ENCODE measurements at places on chromosomes 12 and 14.

- no peak for DNase-seq
These were observed 269.8 kb downstream of the TMEM132C start for GRCh38 chr12:128536810-128537209.

GRCh38 chr12:127771546-127771945, 495.4 kb upstream of the TMEM132C start:
- no peak for DNase-seq

GRCh38 chr14:78358591-78358990, 188.4 kb downstream of the NRXN3 start:
- no peak for DNase-seq

DNA sequence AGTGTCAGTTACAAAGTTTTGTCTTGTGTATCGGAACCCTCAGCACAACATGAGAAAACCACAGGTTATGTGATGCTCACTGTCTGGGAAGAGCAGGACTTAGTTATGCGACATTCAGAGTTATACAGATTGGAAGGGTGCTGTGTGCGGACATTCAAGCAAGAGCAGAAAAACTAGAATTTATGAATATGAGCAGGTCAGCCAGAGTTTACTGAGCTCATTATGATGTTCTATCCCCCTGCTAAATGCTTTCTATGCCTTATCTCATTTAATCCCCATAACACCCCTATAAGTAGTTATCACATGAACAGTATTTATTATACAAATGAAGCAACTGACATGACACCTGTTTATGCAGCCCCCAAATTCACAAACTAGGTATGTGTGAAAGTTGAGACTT, 1083.2 kb downstream of the FLRT2 start:
- DNase-seq: no peak

- no peak for DNase-seq
These were observed 78.4 kb upstream of the RAP1B start for GRCh38 chr12:68532204-68532886.

DNA sequence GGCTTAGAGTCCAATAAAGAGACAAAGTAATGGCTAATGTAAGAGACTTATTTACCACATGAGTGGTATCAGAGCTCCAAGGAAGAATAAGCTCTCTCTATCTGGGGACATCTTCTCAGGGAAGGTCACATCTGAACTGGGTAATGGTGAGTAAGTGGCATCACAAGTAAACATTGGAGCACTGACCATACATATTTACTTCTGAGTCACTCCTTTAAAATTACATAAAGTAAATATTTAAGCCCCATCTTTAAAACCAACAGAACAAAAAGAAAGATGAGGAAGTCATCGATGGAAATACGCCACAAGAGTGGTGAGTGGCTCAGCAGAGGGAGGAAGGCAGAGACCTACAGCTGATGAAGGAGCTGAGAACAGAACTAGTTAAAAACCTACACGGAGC, 159.9 kb downstream of the DUSP6 start:
- no peak for DNase-seq

Measured in esophagus squamous epithelium (tissue), 5 donors.